Diencephalon (tissue), 1 donor: ENCODE measurements at places on chromosomes 1 and 21. TPM values are rescaled to one million over a fixed set of nuclear protein-coding genes. Genes with fewer than 3 reads are reported as not detected.

HLX gene
- 1.2 TPM for total RNA-seq

DMBX1 gene
- 1.8 TPM for total RNA-seq

TXNIP gene
- 93.9 TPM for total RNA-seq

KRTAP12-2 gene
- not detected for total RNA-seq

TNFRSF8 gene
- not detected for total RNA-seq

TMEM269 gene
- total RNA-seq: 0.46 TPM

RHD gene
- 0.92 TPM for total RNA-seq

VWA1 gene
- total RNA-seq: 5.3 TPM

ZMYND12 gene
- 1.6 TPM for total RNA-seq

VTCN1 gene
- 0.92 TPM for total RNA-seq

WDR64 gene
- total RNA-seq: not detected

C1orf87 gene
- 0.46 TPM for total RNA-seq

CACHD1 gene
- total RNA-seq: 45.9 TPM

ASTN1 gene
- 109 TPM for total RNA-seq

PADI3 gene
- total RNA-seq: not detected

PTPRF gene
- total RNA-seq: 101 TPM

HFM1 gene
- total RNA-seq: 28.8 TPM

ZNF648 gene
- total RNA-seq: 1.4 TPM

TSSK3 gene
- not detected for total RNA-seq

IL20 gene
- total RNA-seq: not detected

C1orf74 gene
- total RNA-seq: 3.7 TPM

KIAA0319L gene
- 68.3 TPM for total RNA-seq

AMY1A gene
- not detected for total RNA-seq

SIM2 gene
- 0.46 TPM for total RNA-seq

CD1D gene
- total RNA-seq: 0.23 TPM

IL10 gene
- 0.46 TPM for total RNA-seq

HES5 gene
- total RNA-seq: 156 TPM

FCGR2B gene
- 0.46 TPM for total RNA-seq

TLCD4 gene
- total RNA-seq: 20.5 TPM

BTBD8 gene
- 93.0 TPM for total RNA-seq

CDC20 gene
- total RNA-seq: 6.7 TPM

RXRG gene
- total RNA-seq: 70.8 TPM

ACTA1 gene
- 0.23 TPM for total RNA-seq

ADAMTS4 gene
- 1.2 TPM for total RNA-seq

GOLT1A gene
- 5.5 TPM for total RNA-seq

LRRC53 gene
- 0.23 TPM for total RNA-seq

RPF1 gene
- 29.8 TPM for total RNA-seq

ZNF695 gene
- 6.0 TPM for total RNA-seq

KHDRBS1 gene
- total RNA-seq: 102 TPM

ACTL8 gene
- 0.23 TPM for total RNA-seq

PTAFR gene
- 3.5 TPM for total RNA-seq

XCL1 gene
- total RNA-seq: 0.23 TPM

CYP4X1 gene
- 26.1 TPM for total RNA-seq
